ENCODE measurements at places on chromosomes 1 and 21.

- no peak for DNase-seq
Observed at GRCh38 chr1:66300972-66301451, 232.9 kb upstream of the SGIP1 start.

DNA sequence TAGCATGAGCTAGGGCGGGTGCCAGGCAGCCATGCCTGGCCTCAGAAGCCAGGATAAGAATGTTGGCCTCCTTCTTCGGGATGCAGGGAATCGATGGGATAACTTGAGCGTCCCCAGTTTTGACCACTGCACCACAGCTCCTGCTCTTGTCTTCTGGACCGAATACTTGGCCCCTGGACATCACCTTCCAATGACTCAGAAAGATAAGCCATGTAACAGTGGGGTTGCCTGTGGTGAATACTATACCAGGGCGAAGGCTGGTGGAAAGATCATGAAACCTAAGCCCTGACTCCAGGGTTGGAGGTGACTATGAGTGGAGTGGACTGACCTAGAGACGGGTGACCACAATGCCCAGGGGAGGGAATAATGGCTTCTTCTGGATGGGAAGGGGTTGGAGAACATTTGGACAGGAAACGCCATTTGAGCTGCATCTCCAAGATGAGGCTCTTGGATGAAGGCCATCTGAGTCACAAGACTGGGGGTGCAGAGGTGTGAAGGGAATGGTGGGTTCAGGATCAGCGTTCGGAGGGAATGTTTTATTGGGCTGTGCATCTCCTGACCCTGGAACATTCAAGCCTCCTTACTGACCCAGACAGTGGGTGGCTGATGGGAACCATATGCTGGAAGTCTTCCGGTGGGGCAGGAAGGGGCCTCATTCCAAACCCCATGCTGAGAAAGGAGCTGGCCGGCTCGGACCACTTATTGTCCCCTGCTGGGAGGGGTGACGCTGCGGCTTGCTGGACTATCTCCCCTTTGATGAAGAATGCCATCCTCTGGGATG, 18.5 kb upstream of the KCNE2 start:
- DNase-seq = no peak

DNA sequence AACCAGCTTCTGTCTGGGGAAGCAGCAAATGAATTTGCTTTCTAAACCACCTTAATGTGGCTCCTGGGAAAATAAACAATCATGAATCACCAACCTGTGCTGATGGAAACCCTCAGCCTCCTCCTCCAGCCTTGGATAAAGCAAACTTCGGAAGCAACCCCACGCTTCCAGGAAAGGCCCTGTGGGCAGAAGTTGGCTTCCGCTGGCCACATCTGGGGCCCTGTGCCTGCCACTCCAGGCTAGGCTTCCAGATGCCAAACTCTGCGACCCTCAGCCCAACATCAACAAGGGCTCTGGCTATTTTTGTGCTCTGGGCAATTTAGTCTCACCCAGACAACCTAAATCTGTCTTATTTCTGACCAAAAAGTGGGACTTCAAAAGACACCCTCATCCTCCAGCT, 6.2 kb upstream of the OXCT2 start:
- DNase-seq = no peak

DNA sequence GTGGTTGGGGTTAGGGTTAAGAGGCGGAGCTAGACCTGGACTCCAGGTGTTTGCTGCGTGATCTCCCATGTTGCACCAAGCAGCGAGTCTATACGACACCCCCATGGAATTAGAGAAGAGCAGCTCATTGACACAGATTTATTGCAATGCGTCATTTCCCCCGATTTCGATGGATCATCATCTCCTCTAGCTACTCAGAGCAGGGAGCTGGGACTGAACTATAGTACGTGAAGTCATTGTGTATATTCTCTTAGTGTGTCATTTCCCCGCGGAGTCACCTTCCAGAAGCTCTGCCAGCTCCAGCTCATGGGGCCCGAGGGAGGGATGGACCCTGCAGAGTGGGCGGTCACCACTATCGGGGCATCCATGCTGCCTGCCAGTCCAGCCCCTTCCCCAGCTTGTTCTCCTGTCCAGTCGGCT, 7.5 kb upstream of the C2CD2 start:
- DNase-seq = no peak

GRCh38 chr21:46100020-46100419, 2.1 kb downstream of the COL6A2 start:
- no peak for DNase-seq

All from stimulated activated CD4-positive, alpha-beta T cell treated with anti-CD3 and anti-CD28 coated beads, TNF-alpha, amount 100 ng/mL, for 1 hour (primary cell).